ENCODE measurements at places on chromosomes 5 and 9.

DNA sequence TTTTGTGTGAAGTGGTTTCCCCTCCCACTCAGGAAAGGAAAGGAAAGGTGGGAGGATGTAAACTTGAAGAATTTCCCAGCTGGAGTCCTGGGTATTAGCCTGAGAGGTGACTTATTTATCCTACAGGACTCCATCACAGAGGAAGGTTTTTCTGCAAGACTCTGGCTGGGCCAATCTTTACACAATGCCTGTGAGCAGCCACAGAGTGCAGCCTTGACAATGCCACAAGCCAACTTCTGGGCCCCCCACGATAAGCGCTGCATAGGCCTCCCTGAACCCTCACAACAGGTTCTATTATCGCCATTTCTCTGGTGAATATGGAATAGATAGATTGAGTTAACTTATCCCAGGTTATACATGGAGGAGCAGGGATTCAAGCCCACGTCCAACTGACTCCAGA lies 12.4 kb downstream of the TTC39B start:
- DNase-seq: no peak

DNA sequence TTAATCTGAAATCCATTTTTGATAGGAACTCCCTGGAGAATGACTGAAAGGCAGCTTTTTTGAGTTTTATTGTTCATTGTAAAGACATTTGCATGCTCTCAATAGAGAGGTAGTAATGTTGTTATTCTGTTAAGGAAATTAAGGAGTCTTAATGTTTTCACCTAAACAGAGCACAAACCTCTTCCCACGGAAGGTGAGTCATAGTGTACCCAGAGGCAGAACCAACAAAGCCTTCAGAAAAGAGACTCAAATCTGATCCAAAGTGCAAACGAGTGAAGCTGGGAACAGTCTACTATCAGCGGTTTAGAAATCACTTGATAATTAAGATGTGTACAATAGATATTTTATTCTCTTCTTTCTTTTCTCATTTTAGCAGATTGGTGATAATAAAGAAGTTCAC lies 470.5 kb downstream of the PLK2 start:
- DNase-seq: no peak

DNA sequence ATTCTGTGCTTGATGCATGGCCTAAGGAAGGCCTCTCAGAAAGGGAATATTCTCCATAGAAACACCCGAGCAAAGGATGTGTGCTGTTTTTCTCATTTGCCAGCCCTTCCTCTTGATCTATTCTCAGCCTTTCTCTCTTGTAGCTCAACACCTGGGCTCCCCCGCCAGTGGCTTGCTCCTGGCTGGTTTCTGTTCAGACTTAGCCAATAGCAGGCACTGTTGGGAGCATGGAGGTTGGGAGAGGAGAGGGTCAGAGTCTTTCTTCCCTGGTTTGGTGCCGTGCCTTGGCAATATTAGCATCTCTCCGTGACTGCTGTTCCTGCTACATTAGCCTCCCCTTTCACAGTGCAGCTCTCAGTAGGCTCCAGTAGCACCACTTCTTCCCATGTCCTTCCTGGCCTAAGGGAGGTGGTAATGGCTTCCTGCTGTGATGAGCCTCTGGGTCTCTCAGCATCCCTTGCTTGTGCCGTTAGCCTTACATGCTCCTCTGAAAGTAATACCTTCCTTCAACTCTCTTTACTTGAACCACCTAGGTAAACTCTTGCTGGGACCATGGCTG lies 269.7 kb upstream of the GAS1 start:
- no peak for DNase-seq

DNA sequence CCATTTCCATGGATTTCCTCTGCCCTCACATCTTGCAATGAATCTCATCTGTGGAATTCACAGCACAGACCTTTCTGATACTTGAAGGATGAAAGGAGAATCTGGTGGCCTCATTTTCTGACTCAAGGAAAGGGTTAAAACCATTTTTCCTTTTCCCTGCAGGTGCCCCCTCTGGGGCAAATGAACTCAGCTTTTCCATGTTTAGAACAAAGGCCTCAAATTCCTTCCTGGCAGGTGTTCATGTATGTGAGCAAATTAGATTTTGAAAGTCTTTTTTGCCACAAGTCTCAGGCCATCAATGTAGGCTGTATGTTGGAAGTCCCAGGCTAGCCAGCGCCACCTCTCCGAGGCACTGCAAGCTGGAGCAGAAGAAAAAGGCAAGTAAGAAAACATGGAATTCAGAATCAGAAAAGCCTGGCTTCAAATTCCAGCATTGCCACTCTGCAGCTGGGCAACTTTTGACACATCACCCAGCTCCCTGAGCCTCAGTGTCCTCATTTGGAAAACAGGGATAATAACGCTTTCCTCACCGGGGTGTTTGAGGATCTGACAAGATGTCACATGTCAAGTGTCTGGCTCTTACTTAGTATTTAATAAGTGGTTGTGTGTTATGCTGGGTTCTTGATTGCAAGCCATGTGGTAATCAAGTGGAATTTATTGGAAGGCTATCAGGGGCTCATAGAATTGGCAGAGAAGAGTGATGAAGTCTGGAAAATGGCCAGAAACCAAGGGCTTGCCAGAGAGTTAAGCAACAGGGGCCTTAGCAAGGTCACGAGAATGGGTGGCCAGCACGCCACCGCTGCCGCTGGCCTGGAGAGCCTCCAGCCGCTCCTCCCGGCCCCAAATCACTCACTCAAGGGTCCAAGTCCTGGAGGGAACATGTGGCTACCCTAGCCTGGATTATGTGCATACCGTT lies 48.4 kb upstream of the SMIM23 start:
- no peak for DNase-seq

GRCh38 chr5:125044491-125045282 lies 298.2 kb upstream of the ZNF608 start:
- no peak for DNase-seq

- DNase-seq: no peak
These were observed 1.0 kb downstream of the SET start for GRCh38 chr9:128689820-128690683.

DNA sequence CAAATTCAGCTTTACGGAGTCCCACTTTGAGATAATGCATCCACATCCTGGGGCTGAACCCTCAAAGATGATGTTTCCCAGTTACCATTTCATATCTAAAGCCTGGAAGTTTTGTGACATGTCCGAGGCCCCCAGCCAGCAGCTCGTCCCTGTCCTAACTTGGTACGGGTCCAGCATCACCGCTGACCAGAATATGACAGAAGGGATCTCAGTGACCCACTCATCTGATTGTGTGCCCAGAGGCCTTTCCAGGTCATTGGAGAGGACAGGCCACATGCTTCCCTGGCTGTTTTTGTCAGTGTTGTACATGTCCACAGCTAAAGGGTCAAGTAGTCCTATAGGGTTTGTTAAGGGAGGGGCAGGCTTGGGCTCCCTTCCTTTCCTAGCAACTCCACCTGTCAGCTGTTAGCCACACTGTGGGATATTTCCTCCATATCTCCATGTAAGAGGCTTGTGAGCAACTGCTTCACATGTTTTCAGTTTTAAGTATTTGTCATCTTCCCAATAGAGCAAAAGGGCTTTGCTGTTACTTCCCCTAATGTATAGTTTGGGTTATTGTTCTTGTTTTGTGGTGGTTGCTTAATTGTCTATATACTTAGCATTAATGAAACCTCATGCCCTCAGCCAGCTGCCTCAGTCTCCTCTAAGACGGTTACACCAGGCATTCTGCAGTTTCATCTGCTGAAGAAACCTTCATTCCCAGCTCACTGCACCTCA lies 33.4 kb downstream of the SECISBP2 start:
- DNase-seq: no peak

Data from hippocampal formation (tissue), 2 donors.